ENCODE measurements at places on chromosomes 2 and 18.

GRCh38 chr2:25098670-25099486 is 57.0 kb downstream of the EFR3B start:
- DNase-seq = no peak

GRCh38 chr2:220064111-220065030 is 436.9 kb downstream of the SLC4A3 start:
- DNase-seq = no peak

- DNase-seq = no peak
These were observed 43.5 kb downstream of the CALCRL start for GRCh38 chr2:187404431-187405110.

- DNase-seq = no peak
These were observed 523.1 kb downstream of the PLCL1 start for GRCh38 chr2:198327526-198327925.

All from stromal cell of bone marrow (primary cell).